Ovary (tissue), 10 donors: ENCODE measurements at places on chromosomes 1 and 21.

DNA sequence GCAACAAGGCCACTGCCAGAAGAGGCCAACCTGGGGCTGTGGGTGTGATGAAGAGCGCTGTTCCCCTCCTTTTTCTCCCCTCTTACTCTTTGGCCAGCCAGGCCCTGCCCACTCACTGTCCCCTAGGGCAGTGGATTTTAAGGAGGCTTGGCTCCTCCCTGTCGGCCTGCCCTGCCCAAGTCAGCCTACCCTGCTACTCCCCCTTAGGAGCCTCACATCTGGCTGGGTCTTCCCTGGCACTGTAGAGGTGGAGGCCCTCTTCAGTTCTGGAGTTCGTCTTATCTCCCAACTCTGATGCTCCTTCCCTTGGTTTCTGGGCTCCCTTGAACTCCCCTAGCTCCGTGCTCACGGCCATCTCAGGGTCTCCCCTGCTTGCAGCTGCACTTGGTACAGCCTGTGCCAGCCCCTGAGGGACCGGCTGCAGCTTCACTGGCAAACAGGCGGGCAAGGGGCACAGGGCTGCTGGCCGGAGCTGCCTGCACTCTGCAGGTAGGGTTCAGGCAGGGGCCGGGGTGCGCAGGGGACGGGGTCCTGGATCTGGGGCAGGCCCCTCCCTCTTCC lies 4.0 kb downstream of the AMPD2 start:
- peak; percentile 16 for DNase-seq

- DNase-seq: no peak
Observed at GRCh38 chr1:20645414-20645813, 12.2 kb downstream of the PINK1 start.

DNA sequence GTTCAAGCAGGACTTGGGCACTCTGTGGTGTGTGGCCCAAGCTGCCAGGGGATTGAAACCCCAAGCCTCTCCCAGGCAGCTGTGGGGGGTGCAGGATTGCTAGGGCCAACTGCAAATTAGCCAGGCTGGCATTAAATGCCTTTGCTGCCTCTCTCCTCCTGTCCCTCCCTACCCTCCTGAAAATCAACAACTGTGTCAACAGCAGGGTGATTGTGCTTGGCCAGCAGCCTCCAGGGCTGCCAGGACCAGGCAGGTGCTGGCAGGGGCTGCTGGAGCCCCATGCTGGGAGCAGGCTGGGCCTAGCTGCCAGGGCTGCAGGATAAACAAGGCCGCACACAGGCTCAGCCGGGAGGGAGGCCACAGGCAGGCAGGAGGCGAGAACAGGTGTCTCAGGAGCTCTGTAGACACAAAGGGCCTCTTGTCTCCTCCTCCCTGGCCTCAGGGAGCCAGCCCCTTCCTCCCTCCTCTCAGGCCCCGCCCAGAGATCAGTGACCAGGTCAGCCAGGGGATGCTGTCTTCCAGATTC lies 11.4 kb downstream of the SOX13 start:
- DNase-seq: no peak

DNA sequence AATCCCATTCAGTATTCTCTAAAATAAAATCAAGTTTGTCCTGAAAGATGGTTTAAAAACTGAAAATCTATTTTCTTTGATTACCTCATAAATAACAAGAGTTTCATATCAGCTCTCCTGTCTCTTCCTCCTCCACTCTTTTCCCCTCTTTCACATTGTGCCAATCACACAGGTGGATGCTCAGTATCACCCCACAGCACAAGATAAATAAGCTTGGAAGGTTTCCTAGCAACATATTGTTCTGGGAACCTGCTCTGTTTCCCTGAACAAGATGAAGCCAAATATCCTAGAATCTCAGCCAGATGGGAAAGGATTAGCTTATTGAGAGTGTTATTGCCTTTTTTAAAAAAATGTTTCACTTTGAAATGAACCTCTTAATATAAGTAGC lies 45.7 kb upstream of the CACYBP start:
- no peak for DNase-seq
